Renal pelvis (tissue), 12 donors: ENCODE measurements at places on chromosomes 7 and 10. TPM values are rescaled to one million over a fixed set of nuclear protein-coding genes. Genes with fewer than 3 reads are reported as not detected.

DNA sequence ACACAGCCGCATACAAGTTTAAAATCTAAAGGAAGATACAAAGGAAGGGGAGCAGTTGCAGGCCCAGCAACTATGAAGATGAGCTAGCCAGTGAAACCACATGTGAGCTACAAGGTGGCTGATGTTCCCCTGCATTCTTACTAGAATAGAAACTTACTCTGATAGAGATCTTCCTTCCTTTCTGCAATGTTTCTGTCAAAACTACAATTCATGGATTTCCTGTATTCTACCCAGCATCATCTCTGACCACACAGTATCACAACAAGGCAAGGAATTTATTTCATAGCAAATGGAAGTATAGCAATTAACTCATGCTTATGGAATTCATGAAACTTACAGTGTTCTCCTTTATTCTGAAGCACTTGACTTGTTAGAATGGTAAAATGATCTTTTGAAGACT lies 68.7 kb upstream of the AASS start:
- no peak for DNase-seq

The ZNF117 gene
- polyA plus RNA-seq: 58.3 TPM

DNA sequence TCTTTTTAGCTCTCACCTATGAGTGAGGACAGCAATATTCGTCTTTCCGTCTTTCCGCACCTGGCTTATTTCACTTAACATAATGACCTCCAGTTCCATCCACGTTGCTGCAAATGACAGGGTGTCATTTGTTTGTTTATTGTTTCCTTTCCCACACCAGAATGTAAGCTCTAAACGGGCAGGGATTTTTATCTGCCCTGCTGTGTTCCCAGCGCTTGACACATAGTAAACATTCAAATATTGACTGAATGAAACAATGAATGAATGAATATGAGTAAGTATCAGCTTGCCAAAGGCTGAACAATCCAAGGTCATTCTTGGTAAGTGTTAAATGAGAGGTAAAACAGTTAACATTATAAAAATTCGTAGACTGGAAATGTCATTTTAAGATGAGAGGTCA lies 12.8 kb downstream of the SH3PXD2A start:
- DNase-seq: no peak

GRCh38 chr7:135282561-135283254 lies 49.1 kb downstream of the STRA8 start:
- DNase-seq: no peak

- DNase-seq: no peak
Measured at GRCh38 chr10:131126321-131127137, 185.0 kb downstream of the TCERG1L start.
